ENCODE measurements at places on chromosomes 13 and 19.

GRCh38 chr13:98206946-98207345, 29.9 kb upstream of the RNF113B start:
- DNase-seq, result no peak

DNA sequence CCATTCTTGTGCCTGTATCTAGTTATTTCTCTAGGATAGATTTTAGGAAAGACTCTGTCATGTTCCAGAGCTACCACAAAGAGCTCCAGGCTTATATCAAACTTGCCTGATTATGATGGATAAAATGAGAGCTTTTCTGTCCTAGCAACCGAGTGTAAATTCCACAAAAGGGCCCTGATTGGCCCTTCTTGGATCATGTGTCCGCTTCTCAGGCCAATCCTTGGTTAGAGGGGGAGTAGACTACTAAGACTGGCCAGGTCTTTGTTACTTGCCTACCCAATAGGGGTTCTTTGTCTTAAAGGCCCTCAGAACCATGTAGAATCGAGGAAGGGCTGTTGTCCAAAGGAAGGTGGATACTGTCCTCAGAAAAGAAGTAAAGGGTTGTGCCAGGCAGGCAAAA, 2.4 kb downstream of the DHX34 start:
- peak; percentile 68 for DNase-seq

GRCh38 chr13:43166644-43167457, 143.5 kb downstream of the DNAJC15 start:
- DNase-seq, result no peak

DNA sequence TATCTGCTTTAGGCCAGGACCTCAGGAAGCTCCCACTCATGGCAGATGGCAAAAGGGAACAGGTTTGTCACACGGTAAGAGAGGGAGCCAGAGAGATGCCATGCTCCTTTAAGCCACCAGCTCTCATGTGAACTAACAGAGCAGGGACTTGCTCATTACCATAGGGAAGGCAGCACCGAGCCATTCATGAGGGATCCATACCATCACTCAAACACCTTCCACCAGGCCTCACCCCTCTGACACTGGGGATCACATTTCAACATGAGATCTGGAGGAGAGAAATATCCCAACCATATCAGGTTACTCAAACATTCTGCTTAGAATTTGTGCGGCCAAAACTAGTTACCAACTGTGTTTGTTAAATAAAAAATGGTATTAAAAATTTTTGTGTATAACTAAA, 427.0 kb downstream of the UQCRFS1 start:
- no peak for DNase-seq

DNA sequence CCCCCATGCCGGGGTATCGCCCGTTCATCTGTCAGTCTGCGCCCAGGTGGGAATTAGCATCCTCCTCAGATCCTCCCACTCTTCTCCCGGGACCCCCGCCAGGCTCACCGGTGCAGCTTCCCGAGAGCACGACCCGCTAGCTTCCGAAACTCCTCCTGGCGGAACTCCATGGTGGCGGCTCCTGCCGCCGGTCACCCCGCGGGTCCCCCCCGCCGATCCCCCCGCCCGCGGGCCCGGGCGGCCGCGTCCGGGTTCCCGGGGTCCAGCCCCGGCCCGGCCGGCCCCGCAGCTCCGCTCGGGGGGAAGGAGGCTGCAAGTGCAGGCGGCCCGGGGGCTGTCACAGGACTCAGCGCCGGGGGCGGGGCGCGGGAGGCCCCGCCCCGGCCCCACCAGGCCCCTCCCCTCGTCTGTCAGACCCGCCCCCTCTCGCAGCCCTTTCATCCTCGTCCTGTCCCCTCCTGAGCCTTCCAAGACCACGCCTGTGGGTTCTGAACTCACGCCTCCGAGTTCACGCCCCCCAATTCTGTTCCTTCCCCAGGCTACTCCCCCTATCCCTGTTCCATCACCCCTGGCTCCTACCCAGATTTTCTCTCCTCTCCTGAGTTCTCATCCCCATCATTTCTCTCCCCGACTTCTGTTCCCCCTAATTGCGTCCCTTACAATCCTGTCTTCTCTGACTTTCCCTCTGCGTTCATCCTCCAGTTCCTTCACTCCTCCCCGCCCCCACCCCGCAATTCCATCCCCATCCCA, at the start of gene SLC17A7:
Gene SLC17A7, minus strand, starts transcription at position 318 of the 750 bp plus-strand sequence. Its CDS starts 148 bp downstream, at position 170.
- DNase-seq, result peak; percentile 84

GRCh38 chr19:50818859-50819472, 4.6 kb downstream of the KLK1 start:
- DNase-seq, result no peak

DNA sequence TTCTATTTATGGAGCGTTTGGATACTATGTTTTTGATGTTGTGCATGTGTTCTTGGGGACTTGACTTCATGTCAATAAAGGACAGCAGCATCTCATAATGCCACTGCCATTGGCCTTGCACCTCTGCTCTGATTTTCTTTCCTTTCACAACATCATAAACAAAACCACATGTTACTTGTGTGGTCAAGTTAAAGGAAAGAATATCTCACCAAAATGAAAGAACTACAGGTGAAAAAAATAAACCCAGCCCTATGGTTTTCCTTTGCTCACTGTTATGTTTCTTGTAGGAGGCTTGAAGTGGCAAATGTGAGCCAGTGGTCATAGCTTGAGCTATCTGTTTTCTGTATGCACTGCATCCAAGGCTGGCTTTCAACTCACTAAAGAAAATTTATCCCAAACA, 240.4 kb downstream of the KCNRG start:
- DNase-seq, result no peak

GRCh38 chr13:112144616-112145550, 77.9 kb downstream of the SOX1 start:
- no peak for DNase-seq

DNA sequence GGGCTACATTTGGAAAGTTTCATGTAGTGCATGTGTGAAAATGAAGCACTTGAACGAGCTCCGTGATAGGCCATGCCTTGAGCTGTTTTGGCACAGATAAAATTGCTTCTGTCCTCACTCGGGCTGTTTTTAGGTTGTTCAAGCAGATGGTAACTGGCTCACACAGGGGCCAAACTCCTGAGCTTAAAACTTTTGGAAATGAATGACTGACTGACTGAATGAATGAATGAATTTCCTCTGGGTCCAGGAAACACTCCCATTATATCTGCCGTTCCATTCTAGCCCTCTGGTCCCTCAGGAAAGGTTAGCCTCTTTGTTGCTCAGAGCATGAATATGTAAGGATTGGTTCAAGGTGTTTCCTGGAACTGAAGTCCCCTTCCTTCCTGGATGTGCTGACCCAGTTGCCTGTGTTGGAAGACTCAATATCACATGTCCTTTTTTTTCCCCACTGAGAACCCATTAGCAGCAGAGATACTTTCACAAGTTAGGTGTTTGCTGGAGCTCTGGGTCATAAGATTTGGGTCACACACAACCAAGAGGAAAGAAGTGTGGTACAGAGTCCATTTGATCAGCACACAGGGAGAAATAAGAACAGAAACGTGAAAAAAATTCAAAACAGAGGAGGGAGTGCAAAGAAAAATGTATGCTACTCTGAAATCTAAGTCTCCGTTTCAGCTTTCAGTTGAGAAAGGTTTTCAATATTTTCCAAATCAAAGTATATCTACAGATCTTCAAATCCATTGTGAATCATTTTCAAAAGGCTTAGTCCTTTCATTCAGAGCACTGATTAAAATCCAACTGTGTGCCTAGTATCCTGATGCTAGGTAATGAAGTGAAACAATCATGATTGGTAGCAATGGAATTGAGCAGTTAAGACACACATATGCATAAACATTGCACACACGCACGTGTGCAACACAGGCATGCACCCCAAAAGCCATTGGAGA, 18.9 kb downstream of the MBNL2 start:
- DNase-seq, result no peak

GRCh38 chr13:24683838-24684599, 3.8 kb downstream of the ATP12A start:
- peak; percentile 74 for DNase-seq

DNA sequence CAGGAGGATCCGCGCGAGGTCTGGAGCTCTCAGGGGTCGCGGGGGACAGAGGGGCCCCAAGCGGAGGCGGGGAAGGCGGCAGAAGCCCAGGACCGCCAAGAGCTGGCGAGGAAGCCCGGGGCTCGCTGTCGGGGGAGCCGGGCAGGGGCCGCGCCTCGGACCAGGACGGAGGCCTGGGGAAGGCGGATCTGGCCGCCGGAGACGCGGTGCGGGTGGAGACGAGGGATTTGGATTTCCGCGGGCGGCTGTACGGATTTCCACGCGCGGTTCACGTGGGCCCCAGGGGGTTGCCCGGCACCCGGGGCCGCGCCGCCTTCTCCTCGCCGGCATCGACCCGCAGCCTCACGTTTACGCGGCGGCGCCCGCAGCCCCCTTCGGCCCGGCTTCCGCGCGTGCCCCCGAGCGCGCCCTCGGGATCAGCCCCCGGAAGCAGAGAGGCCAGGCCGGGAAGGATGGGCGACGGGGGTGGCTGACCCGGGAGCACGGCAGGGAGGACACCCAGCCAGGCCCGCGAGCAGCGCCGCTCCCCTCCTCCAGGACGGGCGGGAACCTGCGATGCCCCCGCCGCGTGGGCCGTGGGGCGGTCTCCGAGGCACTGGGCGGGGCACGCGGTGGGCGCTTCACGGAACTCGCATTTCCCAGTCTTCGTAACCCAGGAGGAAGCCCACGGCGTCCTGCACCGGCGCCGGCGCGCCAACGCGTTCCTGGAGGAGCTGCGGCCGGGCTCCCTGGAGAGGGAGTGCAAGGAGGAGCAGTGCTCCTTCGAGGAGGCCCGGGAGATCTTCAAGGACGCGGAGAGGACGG, 4.7 kb downstream of the F7 start:
- no peak for DNase-seq

GRCh38 chr13:46507981-46508380, 45.0 kb upstream of the LRCH1 start:
- no peak for DNase-seq

DNA sequence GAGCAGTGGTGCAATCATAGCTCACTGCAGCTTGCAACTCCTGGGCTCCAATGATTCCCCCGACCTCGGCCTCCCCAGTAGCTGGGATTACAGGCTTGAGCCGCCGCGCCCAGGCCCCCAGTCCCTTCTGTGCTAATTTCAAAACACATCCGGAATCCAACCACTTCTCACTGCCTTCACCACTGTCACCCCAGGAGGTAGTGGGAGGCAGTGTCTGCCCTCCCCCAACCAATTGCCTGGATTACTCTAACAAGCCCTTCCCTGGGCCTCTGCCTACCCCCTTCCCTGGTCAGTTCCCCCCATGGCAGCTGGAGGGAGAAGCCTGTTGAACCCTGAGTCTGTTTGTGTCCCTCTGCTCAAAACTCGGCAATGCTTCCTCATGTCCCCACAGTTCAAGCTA, 2.3 kb downstream of the PRAM1 start:
- DNase-seq, result no peak

DNA sequence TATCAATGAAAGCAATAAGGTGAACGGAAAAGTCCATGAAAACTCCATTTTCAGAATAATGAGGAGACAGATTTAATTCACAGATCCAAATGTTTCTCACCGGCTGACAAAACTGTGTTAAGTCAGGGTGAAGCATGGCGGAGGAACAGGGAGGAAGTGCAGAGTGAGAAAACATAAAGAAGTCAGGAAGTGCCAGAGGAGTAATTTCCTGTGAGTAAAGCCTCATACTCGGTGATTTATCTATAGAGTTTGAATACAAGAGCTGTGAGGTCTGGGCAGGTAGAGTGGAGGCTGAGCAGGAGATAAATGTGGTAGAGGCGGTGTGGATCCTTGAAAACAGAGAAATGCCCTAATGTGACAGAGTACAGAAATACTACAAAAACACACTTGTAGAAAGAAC, 11.4 kb downstream of the CARD8 start:
- no peak for DNase-seq

DNA sequence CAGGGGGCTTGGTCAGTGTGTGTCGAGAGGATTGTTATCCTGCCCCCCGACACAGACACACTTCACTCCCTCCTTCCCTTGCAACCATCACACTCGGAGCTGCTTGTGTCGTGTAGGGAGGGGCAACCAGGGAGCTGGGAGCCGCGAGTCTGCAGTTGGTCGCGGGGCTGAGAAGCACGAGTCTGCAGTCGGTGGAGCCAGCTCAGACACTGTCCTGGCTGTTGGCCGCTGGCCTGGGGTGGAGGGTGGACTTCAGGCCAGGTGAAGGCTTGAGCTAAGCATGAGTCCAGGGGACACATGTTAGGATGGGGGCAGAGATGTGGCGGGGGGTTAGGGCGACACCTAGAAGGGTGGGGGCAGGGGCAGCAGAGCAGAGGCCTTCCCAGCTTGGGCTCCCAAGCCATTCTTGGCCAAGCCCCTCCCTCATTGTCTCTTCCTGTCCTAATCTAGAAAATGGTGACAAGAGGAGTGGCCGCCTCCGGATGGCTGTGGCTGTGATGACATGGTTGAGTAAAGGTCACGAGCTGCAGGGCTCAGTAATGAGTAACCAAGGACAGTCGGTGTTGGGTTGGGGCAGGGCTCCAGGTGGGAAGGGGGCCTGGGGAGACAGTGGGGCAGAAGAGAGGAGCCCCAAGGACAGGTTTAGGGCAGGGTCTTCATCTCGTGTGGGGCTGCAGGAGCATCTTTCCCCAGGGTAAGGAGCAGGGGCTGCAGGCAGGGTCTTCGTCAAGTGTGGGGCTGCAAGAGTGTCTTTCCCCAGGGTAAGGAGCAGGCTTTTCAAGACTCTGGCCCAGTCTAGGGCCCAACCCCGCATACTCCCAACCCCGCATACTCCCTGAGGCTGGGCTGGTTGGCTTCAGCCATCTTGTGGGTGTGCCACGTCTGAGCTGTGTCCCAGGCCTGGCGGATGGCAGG, 8.6 kb downstream of the PPP5C start:
- DNase-seq, result no peak

- DNase-seq, result no peak
These were observed 5.1 kb downstream of the CHMP2A start for GRCh38 chr19:58549664-58550361.

GRCh38 chr19:38251564-38252051, 4.6 kb downstream of the PPP1R14A start:
- DNase-seq, result no peak

GRCh38 chr13:112767506-112768471, 78.0 kb downstream of the ATP11A start:
- DNase-seq, result no peak

GRCh38 chr19:31955061-31955460, 390.3 kb upstream of the ZNF507 start:
- no peak for DNase-seq

DNA sequence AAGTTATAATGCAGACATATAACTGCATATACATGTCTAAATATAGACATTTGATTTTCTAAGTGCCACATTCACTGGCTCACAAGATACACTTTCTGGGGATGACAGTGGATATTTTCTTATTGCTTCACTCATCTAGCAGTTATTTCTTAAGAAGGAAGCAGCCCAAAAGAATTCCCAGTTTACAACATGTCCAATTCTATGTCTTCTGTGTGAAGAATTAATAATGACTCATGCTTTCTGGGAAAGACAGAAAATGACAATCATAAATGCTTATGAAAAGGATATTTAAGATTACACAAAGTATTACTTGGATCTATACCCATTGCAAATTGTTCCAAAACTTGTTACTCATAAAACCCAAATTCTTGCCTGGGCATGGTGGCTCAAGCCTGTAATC, 543.4 kb downstream of the SUCLA2 start:
- DNase-seq, result no peak

GRCh38 chr13:71906448-71906847, 39.4 kb upstream of the DACH1 start:
- DNase-seq, result no peak
